ENCODE measurements at places on chromosomes 7 and 10.

GRCh38 chr10:119702583-119702982 is 23.3 kb upstream of the INPP5F start:
- DNase-seq = no peak

- DNase-seq = no peak
Measured at GRCh38 chr10:100303724-100304319, 17.3 kb upstream of the BLOC1S2 start.

- no peak for DNase-seq
Measured at GRCh38 chr10:13703997-13704536, 117.3 kb downstream of the PRPF18 start.

GRCh38 chr10:78947226-78947625 is 121.5 kb upstream of the ZMIZ1 start:
- no peak for DNase-seq

GRCh38 chr7:97298561-97298960 is 181.1 kb downstream of the SDHAF3 start:
- no peak for DNase-seq

GRCh38 chr10:34581801-34582532 is 233.1 kb downstream of the PARD3 start:
- DNase-seq = no peak

DNA sequence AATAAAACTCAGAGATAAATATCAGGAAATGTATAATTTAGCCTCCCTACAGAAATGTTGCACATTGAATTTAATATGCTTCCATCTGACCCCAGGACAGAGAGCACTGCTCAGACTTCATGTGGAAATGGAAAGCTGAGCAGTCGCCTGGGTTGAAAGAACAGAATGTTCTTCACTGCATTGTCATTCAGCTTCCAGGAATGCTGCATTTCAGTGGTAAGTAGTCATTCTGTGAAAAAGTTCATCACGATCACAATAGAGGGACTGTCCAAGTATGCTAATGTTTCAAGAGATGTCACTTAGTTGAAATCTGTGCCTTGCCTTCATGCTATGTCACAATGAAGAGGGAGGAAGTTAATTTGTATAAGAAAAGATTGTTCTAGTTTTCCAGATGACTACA is 147.3 kb downstream of the NRCAM start:
- no peak for DNase-seq

DNA sequence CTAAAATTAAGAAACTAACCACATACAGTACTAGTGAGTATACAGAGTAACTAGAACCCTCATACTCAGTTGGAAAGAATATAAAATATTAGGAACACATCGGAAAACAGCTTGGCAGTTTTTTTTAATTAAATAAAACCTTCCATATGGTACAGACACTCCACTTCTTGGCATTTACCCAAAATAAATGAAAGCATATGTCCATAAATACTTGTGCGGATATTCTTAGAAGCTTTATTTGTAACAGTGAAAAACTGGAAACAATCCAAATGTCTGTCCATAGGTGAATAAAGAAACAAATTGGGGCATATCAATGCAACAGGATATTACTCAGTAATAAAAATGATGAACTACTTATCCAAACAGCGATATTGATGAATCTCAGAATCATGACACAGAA is 410.0 kb downstream of the HTR7 start:
- no peak for DNase-seq

GRCh38 chr10:122182308-122182707 is 88.8 kb upstream of the BTBD16 start:
- no peak for DNase-seq

- DNase-seq = no peak
Measured at GRCh38 chr7:2092279-2092678, 140.5 kb downstream of the MAD1L1 start.

DNA sequence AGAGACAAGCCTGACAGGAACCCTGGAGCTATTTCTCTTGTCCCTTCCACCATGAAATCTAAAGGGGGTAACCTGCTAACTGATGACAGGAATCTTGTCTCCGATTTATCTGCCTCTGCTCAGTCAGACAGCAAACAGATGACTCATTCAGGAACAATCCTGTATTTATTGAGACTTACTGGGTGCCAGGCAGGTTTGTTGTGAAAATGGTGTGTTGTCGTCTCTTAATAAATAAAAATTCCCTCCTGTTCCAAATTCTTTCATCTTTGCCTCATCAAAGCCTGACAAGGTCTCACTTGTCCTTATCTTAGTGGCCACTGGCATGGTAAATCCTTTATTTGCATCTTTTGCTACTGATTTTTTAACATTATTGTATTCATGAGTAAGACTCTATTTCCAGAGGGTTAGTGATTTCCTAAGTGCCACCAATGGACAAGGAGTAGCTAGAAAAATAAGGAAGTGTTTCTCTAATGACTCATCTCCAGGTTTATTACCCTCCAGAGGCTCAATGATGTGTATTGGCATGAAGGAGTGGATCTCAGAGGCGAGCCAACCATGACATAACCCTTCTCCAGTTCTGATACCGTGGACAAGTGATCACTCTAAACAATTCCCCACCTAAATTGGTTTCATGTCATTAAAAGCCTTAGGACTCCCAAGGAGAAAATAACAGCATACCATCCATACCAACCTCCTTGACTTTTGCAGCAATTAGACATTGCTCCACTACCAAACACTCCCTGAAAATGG is 724.0 kb downstream of the GRID1 start:
- no peak for DNase-seq

DNA sequence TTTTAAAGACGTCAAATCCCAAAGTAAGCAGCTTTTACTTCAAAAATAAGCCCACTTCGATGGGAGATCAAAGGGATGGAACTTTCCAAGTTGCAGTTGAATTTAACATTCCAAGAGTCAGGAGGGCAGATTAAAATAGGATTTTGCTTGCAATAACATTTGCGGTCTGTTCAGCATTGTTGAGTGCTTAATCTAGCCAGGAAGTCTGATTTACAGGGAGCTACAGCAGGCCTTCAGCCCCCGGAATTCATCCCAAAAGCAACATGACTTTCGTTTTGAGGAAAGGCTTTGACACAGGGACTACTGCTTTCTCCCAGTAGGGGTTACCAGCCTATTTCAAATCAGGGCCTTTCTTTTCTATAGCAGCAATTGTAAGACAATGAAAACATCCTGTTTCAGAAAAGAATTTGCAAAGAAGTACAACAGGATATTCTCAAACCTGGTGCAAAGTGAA is 279.6 kb upstream of the PITRM1 start:
- DNase-seq = no peak

DNA sequence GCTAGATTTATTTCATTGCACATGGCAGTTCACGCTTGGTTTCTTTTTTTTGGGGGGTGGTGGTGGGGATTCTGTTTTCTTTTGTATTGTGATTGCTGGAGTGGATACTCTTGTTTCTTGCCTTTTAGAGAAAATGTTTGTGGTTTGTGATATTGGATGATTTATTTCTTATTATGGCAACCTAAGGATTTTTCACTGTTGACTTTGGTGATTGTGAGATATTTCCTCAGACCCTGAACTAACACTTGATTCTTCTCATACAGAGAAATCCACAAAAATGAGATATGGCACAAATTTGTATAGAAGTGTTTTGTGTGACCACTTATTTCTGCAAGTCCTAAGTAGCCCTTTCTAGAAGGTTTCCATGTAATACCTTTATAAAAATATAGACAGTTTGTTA is 871.1 kb downstream of the LRMDA start:
- no peak for DNase-seq

DNA sequence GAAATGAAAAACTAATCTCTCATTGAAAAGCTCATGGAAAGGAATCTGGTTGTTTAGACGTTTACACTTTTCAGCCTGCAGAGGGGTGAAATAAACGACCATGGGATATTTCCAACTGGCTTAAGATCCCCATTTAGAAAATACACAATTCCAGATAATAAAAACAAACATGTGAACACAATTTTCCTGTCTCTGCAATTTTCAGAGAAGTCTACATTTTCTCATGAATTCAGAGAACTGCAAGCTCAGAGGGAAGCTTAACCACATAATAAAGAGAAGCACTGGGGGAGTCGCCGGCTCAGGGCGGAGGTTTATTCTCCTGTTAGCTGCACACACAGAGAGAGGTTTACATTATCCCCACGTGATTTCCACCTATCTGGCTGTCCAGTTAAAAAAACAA is 215.2 kb downstream of the FANK1 start:
- no peak for DNase-seq

- DNase-seq = no peak
Measured at GRCh38 chr10:125206623-125207022, 46.3 kb upstream of the CTBP2 start.

DNA sequence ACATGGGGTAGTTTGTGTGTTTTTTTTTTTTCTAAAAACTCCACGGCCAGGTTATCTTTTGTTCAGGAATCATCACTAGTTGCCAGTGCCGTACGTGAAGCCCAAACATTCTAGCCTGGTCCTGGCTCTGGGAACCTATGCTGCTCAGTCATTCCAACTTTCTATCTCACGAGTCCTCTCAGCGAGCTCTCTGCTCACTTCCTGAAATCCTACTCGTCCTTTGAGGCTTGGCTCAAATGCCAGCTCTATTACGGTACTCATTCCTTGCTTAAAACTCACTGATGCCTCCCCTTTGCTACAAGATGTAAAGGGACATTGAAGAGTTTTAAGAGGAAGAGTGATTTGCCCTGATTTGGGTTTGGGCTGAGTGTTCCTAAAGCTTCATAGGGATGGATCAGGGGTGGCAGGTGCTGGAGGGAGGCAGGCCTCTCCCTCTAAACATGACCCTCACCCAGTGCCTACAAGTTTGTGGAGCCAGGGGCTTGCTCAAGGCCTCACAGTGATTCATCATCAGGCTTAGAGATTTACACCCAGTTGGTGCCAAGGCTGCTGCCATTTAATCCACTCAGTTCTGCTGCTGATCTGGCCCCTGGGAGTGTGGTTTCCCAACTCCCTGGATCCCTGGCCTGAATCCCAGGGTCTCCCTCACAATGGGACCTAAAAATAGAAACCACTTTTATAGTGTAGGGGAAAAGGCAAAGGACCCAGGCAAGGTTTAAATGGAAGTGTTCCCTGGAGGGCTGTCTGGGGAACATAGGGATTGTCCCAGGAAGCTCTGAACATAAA is 46.1 kb upstream of the R3HCC1L start:
- no peak for DNase-seq

DNA sequence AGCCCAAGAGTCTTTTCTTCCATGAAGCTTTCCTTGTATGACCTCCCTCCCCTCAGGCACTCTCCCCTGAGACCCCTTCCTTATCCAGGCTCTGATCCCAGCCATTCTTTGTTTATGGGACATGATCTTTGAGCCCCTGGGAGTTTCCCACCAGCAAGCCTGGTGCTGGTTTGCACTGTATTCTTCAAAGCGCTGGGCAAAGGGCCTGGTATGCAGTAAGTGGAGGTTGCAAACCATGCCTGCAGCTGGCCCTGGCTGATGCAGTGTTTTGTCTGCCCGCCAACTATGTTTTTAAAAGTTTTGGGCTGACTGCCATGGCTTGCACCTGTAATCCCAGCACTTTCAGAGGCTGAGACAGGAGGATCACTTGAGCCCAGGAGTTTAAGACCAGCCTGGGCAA is 6.8 kb upstream of the NODAL start:
- no peak for DNase-seq

- DNase-seq = no peak
Measured at GRCh38 chr7:31957090-31957720, 113.0 kb downstream of the PDE1C start.

Measured in activated CD4-positive, alpha-beta T cell treated with anti-CD3 and anti-CD28 coated beads, Interleukin-2, amount 50 U/mL, for 48 hours (primary cell).